HFFc6 (cell line): ENCODE measurements at places on chromosomes 16 and 17.
A peak's percentile ranks its signal among the peaks of the same experiment; 100 is the strongest.

GRCh38 chr17:4626734-4627256 is 14.7 kb downstream of the ALOX15 start:
- DNase-seq, result no peak

- DNase-seq, result peak; percentile 60
These were observed 188.2 kb downstream of the FTO start for GRCh38 chr16:53892155-53892554.

DNA sequence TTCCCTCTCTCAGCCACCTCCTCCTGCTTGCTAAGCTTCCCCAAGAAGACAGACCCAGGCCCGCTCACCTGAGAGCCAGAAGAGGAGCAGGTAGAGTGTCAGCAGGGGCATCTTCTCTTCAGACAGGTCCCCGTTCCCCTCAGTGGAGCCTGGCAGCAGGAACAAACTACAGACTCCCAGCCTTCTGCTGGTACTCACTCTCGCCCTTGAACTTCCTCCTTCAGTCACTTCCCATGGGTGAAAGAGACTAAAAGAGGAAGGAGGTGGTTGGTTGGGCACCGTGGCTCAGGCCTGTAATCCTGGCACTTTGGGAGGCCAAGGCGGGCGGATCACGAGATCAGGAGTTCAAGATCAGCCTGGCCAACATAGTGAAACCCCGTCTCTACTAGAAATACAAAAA is at the start of gene CD300LF:
Gene CD300LF (minus strand): TSS at position 168 of the 400 bp plus-strand sequence. CDS start 57 bp downstream, at position 111.
- DNase-seq, result no peak

DNA sequence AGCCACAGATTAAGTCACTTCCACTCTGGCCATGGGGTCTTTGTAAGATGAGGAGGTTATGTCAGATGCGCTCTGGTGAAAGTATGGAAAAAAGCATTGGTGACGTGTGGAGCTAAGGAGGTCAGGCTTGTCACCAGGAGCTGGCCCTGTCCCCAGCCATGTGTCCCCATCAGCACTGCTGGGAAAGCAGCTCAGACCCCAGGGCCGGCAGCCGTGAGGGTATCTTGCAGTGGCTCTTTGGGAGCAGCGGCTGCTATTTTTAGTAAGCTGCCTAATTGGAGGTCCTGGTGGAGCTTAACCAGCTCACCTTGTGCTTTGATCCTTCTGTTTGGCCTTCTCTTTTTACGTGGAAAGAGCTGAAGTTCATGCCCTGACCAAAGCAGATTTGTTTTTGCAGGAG is 60.9 kb downstream of the MPRIP start:
- no peak for DNase-seq

- DNase-seq, result no peak
These were observed 54.6 kb upstream of the TBX2 start for GRCh38 chr17:61345061-61345460.

DNA sequence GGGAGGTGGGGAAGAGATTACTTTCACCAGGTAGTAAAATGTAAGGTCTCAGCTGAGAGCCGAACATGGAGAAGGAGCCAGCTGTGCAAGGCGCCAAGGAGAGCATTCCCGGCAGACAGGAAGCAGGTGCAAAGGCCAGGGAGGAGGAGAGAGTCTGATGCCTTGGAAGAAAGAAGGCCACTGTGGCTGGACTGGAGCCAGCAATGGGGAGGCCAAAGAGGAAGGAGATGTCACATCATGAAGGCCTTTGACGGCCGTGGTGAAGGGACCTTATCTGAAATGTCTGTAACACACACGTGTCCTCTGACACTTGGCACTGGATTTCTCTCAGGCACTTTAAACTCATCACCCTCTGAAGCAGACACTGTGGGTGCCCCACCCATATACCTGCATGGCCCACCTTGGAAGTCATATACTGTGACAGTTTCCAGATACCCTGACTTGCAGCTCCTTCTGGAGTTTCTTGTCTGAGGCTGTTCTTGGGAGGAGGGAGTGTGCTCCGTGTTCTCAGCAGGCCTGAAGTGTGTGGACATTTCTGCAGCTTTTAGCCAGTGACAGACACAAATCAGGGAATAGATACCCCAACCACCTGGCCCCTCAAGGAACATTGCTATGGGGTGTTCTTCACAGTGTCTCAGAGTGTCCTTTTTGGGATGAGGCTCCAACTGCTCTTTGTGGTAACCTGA is 1.9 kb upstream of the SLC5A2 start:
- no peak for DNase-seq

GRCh38 chr17:44220213-44221083 is 973 bp upstream of the UBTF start:
- no peak for DNase-seq

GRCh38 chr16:9395958-9396359 is 304.5 kb downstream of the HAPSTR1 start:
- no peak for DNase-seq

DNA sequence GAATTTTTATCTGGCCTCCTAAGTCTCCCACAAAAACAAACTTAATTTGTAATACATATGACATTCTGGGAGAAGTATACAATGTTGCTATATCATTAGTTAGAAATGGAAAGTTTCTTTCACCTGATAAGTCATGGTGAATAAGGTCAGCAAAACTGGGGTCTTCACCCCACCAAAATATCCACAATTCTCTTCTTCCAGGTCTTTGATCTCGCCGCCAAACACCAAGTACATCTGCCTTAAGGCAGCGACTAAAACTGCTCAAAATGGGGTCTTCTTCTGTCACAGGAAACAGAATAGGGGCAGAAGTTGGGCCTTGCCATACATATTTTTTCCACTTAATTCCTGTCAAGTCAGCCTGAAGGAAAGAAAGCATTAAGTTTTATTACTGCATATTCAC is 2.1 kb downstream of the MED13 start:
- no peak for DNase-seq

- DNase-seq, result peak; percentile 81
These were observed 366.4 kb upstream of the DYNLRB2 start for GRCh38 chr16:80174416-80174815.

- no peak for DNase-seq
These were observed 6.7 kb downstream of the NDUFAF8 start for GRCh38 chr17:81245665-81246342.

GRCh38 chr17:46814446-46814845 is 4.0 kb downstream of the WNT3 start:
- DNase-seq, result no peak

- DNase-seq, result no peak
These were observed 8.5 kb downstream of the HS3ST6 start for GRCh38 chr16:1909561-1910231.

GRCh38 chr16:35711435-35711834 is 2252.0 kb downstream of the TP53TG3F start:
- DNase-seq, result no peak

GRCh38 chr16:49742428-49743202 is 113.3 kb downstream of the ZNF423 start:
- no peak for DNase-seq

- no peak for DNase-seq
These were observed 6.6 kb downstream of the SLC22A31 start for GRCh38 chr16:89193576-89194293.

DNA sequence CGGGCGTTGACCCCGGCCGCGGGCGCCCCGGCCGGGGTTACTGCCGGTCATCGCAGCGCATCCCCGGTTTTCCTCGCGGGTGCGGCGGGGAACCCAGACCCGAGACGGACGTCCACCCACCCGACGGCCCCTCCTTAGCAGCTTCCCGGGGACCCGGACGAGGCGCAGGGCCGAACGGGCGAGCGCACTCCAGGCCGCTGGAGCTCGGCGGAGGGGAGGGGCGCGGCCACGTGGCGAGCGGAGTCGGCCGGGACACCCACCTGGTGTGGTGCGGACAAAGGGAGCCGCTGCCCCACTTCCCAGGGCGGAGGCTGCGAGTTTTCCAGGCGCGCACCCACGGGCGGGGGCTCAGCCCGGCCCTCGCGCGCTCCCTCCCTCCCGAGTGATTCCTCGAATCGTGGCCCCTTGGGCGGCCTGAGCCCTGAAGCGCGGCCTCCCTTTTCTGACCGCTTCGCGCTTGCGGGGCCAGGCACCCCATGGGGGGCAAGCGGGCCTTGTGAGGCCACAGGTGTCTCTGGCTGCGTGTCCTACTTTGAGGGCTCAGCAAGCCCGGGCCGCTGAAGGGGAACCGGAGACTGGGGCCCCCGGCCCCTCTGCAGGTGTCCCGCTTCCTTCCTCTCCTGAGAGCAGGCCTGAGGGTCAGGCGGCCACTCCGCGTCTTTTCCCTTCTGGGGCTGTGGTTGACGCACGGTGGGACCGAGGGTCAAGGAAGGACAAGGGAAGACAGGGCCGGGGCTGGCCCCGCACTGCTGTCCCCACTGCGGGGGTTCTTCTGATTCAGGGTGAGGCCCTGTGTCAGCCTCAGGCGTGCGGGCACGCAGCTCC is 1.1 kb upstream of the FASN start:
- DNase-seq, result no peak

DNA sequence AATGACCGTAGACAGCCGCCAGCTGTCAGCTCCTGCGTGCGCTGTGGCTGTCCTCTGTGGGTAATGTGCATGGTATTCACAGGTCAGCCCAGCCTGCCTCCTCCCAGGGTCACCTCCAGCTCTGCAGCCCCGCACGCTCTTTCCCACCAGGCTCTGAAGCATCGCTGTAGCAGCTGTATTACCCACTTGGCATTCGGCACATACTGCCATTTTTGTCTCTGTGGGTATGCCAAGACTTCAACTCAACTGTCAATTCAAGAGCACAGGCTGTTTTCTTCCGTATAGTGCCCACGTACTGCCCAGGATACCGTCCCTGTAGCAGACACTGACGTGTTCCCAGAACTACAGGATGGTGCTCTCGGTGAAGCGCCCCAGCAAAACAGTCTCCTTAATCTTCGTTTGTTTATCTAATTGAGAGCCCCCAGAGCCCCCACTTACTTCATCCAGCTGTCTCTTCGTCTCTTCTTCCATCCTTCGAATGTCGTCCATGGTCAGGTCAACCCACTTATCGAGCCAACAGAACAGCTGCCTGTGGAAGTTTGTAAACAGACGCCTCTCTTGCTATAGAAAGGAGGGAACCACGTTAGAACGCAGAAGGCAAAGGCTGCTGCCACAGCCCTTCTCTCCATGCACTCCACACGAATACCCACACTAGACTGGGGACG is 17.4 kb upstream of the INPP5K start:
- DNase-seq, result no peak

GRCh38 chr17:9811537-9811936 is 10.3 kb downstream of the GSG1L2 start:
- no peak for DNase-seq

- DNase-seq, result peak; percentile 71
These were observed 22.6 kb upstream of the MPHOSPH6 start for GRCh38 chr16:82192665-82193064.
